Epithelial cell of prostate (primary cell): ENCODE measurements at places on chromosomes 11 and 22.
A peak's percentile ranks its signal among the peaks of the same experiment; 100 is the strongest.

GRCh38 chr11:12110714-12111548 is 541 bp downstream of the MICAL2 start:
- DNase-seq = no peak

- DNase-seq = no peak
These were observed 41.8 kb upstream of the DEUP1 start for GRCh38 chr11:93288767-93289166.

- no peak for DNase-seq
These were observed 28.5 kb upstream of the ALKBH3 start for GRCh38 chr11:43852057-43852636.

DNA sequence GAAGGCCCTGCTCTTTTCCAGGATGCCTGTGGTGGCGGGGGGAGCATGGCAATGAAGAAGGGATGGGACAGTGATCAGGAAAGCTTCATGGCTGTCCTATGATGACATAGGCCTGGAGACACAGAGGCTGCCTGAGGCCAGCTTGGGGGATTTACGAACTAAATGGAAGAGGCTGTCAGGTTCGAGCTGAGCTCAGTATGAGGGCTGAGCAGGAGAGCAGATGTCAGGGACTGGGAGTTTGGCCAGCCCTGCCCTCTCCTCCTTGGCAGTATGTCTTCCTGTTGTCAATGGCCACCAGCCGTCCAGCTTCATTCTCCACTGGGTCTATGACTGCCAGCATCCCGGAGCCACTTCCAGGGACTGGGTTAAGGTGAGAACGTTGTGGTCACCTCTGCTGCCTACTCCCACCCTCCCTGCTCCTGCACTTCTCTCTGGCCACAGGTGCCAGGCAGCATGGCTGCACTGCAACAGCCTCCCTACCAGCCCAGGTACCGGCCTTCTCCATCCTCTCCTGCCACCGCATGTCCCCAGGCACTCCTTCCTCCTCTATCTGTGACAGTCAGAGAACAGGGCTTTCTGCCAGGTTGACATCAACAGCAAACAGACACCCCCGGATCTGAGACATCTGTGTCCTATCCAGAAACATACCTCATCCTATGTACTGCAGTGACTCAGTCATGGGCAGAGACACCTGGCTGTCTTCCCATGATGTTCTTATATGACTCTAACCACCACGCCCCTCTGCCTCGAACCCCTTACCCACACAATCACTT is 75.1 kb downstream of the KIRREL3 start:
- DNase-seq = peak; percentile 44

- no peak for DNase-seq
These were observed 58.9 kb downstream of the FBXO7 start for GRCh38 chr22:32533265-32534111.

- no peak for DNase-seq
These were observed 96.1 kb upstream of the AKIP1 start for GRCh38 chr11:8814923-8815240.

GRCh38 chr22:46150034-46150654 is at the start of gene PPARA:
Gene PPARA (plus strand): TSS chr22:46150526. CDS start chr22:46198384, 47,858 bp downstream.
- DNase-seq = no peak

DNA sequence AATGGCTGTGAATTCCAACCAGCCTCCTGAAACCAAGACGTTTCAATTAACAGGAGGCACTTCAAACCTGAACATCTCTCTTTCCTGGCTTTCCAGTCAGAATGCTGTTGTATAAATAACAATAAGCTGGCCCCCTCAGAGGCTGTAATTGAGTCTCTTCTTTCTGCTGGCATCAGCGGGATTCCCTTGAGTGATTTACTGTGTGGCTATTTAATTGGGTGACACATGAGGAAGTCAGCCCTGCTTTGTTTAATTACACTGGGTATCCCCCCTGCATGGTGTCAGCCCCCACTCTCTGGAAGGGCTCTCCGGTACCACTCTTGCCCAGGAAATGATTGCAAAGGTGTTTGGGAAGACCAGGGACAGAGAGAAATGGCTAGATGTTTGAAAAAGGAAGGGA is 101.6 kb downstream of the NTM start:
- DNase-seq = no peak

DNA sequence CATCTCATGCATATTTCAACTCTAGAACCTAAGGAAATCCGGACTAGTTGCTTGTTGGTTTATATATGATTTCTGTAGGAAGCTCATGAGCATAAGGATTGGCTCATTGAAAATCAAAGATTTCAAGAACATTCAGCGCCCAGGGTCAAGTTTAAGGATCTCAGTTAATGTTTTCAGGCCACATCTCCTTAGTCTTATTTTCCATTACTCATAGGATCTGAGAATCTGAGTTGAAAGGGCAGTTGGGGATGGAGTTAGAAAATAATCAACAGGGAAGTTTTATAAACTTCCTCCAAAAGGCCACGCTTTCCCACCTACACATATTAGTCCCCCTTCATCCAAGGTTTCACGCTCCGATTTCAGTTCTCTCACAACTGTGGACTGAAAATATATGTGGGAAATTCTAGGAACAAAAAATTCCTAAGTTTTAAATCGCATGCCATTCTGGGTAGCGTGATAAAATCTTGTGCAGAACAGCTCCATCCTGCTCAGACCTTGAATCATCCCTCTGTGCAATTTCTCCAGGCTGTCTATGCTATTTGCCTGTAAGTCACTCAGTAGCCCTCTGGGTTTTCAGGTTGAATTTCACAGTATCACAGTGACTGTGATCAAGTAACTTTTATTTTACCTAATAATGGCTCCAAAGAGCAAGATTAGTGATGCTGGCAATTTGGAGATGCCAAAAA is 160.2 kb downstream of the KIRREL3 start:
- DNase-seq = no peak

DNA sequence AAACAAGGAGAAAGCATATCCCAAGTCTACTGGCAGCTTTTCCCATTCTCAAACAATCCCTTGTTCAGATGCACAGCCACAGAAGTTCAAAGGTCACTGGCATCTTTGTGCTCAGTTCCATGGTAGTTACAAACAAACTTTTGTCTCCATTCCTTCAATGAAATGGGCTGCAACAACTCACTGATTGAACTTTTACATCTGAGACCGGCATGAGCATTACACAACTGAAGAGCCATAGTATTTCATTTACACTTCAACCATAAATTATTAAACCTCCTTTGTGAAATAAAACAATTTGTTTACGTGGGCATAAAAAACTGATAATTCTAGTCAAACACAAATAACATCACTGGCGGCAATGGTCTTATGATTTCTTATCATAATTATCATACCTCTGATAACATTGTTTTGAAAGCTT is 67.8 kb upstream of the ARHGAP32 start:
- no peak for DNase-seq

DNA sequence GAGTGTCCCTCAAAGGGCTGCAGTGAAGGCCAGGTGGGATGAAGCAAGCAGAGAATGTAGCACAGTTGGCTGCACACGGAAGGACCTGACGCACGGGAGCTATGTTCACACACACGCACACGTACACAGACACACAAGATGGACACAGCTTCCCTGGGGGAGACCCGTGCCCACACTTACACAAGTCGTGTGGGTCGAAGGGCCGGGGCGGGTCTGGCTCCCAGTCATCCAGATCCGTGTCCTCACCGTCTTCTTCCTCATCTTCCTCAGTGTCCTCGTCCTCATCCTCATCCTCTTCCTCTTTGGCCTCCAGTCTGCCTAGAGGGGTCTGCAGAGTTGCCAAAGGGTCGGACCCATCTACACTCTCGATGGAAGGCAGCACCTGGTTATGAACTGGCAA is 51.6 kb upstream of the NFRKB start:
- DNase-seq = no peak

DNA sequence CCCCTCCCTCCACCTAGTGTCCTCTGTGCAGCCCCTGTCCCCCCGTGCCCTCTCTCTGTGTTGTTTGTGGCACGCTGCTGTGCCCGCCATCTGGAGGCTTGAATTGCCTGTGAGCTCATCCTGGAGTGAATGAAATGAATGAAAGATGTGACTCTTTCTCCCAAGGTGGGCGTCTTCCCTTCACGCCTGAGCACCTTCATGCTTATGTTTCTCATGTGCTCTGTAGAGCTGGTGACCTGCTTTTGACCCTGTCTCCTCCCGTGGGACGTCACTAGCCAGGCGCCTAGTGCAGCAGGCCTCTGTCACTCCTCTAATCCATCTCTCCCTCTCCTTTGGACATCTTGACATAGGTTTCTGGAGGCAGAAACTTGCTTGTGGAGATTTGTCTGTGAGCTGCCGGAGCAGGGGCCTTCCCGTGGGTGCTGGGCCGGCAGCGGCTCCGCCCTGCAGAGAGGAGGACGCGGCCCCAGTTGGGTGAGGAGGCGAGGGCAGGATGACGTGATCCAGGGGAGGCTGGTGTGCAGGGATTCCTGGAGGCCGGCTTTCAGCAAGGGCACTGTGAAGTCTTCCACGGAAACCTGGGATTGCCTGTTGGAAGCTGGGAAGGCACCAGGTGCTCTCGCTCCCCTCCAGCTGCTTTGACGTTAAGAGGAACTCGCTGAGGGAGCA is 40.6 kb downstream of the MUC6 start:
- DNase-seq = no peak

- no peak for DNase-seq
These were observed 359.0 kb downstream of the JRKL start for GRCh38 chr11:96748639-96749370.

DNA sequence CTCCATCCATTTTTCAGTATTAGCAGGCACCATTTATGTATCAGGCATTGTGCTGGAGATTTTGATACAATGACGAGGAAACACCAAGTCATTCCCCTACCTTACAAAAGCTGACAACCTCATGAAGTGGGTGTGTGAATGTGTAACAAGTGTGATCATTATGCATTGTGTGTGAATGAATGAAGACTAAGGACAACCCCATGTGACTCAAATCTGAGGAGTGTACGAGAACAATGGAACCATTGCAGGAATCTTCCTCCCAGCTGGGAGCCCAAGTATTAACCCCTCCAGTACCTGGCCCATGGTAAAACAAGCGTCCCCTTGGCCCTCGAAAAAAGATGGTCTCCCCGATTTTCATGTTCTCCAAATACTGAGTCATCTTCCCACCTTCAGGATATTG is 4.4 kb downstream of the CYB5R2 start:
- peak; percentile 81 for DNase-seq

DNA sequence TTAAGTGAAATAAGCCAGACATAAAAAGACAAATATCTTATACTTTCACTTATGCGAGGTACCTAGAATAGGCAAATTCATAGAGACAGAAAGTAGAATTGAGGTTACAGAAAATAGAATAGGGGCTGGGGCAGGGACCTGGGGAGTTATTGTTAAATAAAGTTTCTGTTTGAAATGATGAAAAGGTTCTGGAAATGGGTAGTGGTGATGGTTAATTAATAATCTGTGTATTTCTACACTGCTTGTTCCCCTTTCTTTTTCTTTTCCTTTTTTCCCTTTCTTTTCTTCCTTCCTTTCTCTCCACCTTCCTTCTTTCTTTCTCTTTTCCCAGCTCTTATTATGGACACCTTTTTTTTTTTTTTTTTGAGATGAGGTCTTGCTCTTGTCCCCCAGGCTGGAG is 2.8 kb downstream of the NAALADL1 start:
- no peak for DNase-seq

- no peak for DNase-seq
These were observed 282.7 kb downstream of the FAM181B start for GRCh38 chr11:82450996-82451395.

GRCh38 chr11:41245704-41246398 is 213.6 kb downstream of the LRRC4C start:
- DNase-seq = no peak

GRCh38 chr11:17238377-17238776 is 30.6 kb upstream of the PIK3C2A start:
- peak; percentile 68 for DNase-seq

DNA sequence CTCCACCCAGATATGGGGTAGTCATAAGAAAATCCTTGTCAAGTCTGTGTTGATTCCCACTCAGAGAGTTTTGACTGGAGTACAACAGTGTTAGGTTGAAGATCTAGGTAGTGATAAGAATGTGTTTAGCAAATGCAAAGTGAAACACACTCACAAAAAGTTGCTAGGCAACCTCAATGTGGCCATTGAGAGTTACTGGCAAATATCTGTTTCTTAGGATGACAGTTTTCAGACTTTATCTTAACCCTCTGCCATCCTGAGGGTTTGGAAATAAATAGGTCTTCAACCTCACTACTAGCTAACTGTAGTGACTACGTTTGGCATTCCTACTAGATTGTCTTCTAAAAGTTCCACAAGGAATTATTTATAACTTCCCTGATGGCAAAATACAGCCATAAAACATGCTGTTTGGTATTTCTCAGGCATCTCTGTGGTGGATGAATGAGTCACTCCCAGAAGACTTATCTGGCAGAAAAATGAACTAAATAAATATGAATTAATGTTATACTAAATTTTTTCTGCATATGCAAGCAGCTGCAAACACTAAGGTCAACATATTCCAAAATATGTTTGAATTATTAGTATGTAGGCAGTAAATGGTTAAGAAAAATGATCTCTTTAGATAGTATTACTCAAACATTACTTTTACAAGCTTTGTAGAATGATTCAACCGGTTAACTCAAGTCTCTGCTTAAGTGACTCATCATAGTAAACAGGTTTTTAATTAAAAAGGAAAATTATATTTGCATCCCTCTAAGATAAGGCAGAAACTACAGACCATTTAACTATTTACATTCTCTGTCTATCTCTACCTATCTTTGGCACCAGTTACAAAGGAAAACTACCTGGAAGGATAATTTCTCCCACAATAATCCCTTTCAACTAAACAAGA is 17.1 kb upstream of the SYTL2 start:
- DNase-seq = peak; percentile 64

- DNase-seq = no peak
These were observed at the start of gene SHANK3 for GRCh38 chr22:50672471-50673230. Gene SHANK3 (plus strand): TSS chr22:50672823.

DNA sequence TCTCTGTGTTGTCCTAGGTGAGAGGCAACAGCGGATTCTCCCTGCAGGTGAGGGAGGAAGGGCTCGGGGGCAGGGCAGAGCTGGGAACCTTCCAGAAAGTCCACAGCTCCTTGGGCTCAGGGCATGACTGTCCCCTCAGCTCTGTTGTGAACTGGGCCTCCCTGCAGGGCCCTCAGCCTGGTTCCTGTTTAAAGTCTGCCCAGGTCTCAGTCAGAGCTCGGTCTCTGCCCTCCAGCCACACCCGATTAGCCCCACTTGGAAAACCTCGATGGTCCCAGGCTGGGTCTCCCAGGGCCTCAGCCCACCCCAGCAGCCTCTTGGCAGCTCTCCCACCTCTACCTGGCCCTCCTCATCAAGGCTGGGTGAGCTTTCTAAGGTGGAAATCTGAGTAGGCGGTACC is 65.3 kb upstream of the SLC22A12 start:
- DNase-seq = no peak
